ENCODE measurements at places on chromosomes 6 and 20.

- no peak for DNase-seq
These were observed 25.2 kb upstream of the SGK1 start for GRCh38 chr6:134343066-134343465.

DNA sequence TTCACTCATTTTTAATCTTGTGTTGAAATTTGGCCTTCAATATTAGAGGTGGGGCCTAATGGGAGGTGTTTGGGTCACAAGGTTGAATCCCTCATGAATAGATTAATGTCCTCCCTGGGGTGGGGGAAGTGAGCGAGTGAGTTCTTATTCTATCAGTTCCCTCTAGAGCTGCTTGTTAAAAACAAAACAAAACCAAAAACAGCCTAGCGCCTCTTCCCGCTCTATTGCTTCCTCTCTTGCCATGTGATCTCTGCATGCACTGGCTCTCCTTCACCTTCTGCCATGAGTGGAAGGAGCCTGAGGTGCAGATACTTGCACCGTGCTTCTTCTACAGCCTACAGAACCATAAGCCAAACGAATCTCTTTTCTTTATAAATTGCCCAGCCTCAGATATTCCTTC is 89.6 kb upstream of the SLC35F1 start:
- no peak for DNase-seq

DNA sequence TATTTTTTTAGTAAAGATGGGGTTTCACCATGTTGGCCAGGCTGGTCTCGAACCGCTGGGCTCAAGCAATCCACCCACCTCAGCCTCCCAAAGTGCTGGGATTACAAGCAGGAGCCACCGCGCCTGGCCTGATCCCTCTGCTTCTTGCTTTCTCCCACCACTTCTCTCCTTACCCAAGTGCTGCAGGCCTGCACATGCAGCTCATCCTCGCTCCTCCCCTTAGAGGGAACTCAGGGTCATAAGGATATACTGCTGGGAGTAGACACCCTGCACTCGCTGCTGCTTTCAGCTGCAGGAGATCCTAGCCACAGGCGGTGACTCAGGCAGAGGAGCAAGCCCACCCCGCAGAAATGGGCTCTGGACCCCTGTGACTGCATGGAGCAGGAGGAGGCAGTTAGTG is 40.0 kb upstream of the FANCE start:
- no peak for DNase-seq

- DNase-seq: no peak
These were observed 104.8 kb downstream of the TASP1 start for GRCh38 chr20:13533946-13534345.

- no peak for DNase-seq
These were observed 19.1 kb downstream of the SCP2D1 start for GRCh38 chr20:18832546-18833200.

GRCh38 chr6:90669846-90670245 is 83.0 kb upstream of the MAP3K7 start:
- DNase-seq: no peak

DNA sequence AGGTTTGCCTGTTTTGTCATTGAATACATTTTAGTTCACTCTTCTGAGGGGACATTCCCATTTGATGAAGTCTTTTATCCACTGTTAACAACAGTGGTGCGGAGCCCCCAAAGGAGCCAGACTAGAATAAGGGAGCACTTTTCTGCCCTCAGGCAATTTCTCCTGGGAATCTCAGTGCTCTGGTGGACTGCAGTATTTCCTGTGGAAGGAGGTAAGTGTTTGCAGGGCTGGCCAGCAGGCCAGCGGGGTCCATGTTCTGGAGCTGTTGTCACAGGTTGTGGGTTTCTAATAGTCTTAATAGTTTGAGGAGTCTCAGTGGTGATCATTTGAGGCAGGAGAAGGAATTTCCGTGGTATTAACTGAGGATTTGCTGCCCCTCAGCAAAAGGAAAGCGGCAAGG is 83.5 kb downstream of the ASXL1 start:
- DNase-seq: no peak

GRCh38 chr6:147061252-147061651 is 143.0 kb upstream of the STXBP5 start:
- DNase-seq: no peak

Measured in hindlimb muscle (tissue), 1 donor.